ENCODE measurements at places on chromosomes 2 and 18. TPM values are rescaled to one million over a fixed set of nuclear protein-coding genes. Genes with fewer than 3 reads are reported as not detected.

DNA sequence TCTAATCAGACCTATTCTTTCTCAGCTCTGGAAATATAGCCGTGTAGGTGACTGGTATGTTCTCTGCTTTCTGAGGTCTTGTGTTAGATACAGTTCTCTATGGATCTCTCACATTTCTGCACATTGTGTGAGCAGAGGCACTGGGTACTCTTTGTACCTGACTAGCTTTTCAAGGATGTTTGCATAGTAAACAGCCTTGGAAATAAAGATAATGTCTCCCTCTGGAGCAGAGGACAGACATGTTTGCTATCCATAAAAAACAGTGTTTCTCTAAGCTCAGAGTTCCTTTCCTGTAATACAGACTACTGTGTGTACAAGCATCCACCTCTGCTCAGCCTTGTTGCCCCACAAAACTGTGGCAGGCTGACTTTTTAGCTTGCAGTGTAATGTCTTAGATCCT lies 279.2 kb downstream of the CTNNA2 start:
- H3K27me3 ChIP-seq = no peaks in the 10 kb centered on the region
- H3K4me1 ChIP-seq = no peaks in the 10 kb centered on the region
- H3K4me3 ChIP-seq = no peak overlapping the region
- H3K27ac ChIP-seq = no peak overlapping the region
- DNase-seq = no peak

GRCh38 chr2:132538331-132538855 lies 121.8 kb downstream of the GPR39 start:
- H3K27me3 ChIP-seq = no peaks in the 10 kb centered on the region
- no peak overlapping the region for H3K4me3 ChIP-seq
- no peaks in the 10 kb centered on the region for H3K4me1 ChIP-seq
- no peak overlapping the region for H3K27ac ChIP-seq
- DNase-seq = no peak
- H3K36me3 ChIP-seq = no peaks in the 10 kb centered on the region

DNA sequence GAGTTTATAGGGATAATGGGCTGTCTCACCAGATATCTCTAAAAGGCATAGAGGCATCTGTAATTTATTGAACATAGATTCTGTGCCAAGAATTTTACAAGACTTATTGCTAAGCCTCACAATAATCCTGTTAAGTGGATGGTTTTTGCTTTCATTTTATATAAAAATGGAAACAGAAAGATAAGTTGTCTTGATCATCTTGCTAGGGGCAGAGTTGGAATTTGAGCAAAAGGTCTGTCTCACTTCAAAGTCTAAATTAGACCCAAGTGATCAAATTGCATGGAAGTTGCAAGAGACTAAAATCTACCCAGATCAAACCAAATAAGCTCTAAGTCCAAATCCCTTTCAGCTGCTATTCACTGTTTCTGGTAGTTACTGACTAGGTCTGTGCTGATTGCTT lies 95.3 kb upstream of the SOX11 start:
- H3K27ac ChIP-seq = no peak overlapping the region
- no peaks in the 10 kb centered on the region for H3K4me1 ChIP-seq
- no peaks in the 10 kb centered on the region for H3K36me3 ChIP-seq
- H3K4me3 ChIP-seq = no peak overlapping the region

DNA sequence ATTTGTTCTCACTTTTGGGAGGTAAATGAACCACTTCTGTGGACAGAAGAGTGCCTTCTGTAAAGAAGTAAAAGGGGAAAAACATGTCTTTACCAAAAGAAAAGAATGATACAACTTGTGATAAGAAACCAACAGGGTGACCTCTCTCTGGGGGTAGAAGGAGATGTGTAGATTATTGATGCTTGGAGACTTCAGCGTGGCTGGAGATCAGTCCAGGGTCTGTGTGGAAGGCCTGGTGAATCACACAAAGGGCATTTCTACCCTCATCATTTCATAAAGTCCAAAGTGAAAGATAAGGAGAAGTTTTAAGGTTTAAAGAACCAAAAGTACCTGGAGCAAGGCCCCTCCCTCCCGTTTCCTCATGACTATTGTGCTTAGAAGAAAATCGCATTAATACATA lies 142.5 kb downstream of the NCK2 start:
- no peak overlapping the region for H3K4me3 ChIP-seq
- no peak for DNase-seq
- no peaks in the 10 kb centered on the region for H3K36me3 ChIP-seq
- H3K4me1 ChIP-seq = no peaks in the 10 kb centered on the region
- peak overlapping the region; percentile 16 for H3K27ac ChIP-seq
- no peaks in the 10 kb centered on the region for H3K27me3 ChIP-seq

GRCh38 chr18:55494899-55495298 lies 93.1 kb downstream of the TCF4 start:
- H3K27ac ChIP-seq = no peak overlapping the region
- no peak overlapping the region for H3K4me3 ChIP-seq
- H3K4me1 ChIP-seq = no peaks in the 10 kb centered on the region
- DNase-seq = no peak
- H3K27me3 ChIP-seq = no peaks in the 10 kb centered on the region

UGT1A8 gene
- total RNA-seq = not detected

FTCDNL1 gene
- total RNA-seq = 5.2 TPM

CPO gene
- total RNA-seq = 1.6 TPM

MPV17 gene
- total RNA-seq = 95.1 TPM

Measured in breast epithelium (tissue), 4 donors.